ENCODE measurements at places on chromosomes 5 and 9.

DNA sequence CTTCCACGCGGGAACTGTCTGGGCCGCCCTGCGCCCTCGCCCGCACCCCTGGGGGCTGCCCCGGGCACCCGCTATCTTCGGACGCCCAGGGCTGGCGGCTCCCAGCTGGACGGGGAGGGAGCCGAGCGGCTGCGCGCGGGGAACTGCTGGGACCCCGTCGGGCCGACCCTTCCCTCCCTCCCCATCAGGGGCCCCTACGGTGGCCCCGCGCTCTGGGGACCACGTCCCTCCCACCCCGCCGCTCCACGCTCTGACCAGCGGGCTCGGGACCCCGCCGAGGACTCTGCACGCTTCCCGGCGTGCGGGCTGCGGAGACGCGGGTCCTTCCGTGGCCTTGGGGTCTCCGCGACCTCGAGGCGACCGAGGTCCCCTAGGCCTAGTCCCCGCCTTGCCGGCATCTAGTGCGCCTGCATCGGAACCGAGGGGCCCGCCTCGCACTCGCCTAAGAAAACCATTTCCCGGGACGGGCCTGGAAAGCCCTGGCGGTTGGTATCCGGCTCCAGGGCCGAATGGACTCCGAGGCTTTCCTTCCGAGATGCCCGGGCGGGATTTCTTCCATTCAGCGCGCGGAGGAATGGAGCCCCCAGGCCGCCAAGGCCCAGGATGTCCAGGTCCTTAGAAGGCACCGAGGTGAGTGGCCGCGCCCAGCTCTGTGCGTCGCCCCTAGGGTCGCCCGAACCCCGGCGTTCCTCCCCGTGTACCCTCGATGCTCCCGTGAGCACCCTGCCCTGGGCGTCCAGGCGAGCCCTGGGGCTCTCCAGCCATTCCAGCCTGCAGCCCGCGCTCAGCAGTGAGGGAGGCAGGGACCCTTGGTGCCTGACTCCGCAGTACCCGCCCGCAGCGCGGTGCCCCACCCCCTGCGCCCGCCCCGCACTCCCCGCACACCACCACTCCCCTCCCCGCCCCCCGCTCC is 705 bp upstream of the SLC6A3 start:
- peak; percentile 86 for DNase-seq

- no peak for DNase-seq
These were observed 901.7 kb downstream of the TLE1 start for GRCh38 chr9:80787636-80788035.

DNA sequence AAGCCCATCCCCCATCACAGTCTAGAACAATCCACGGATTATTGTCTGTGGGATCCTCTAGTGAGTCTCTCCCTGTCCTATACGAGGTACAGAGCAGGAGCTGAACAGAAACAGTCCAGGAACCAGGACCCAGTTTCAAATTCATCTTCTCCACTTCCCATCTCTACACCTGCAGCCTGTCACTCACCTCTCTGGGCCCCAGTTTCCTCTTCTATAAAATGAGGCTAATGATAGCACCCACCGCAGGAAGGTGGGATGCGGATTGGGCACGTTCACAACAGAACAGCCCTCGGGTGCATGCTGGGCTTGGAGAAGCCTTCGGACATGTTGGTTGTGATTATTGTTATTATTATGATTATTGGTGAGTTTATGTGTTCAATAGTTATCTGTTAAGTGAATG is 78.5 kb downstream of the ANKRD33B start:
- DNase-seq, result no peak

DNA sequence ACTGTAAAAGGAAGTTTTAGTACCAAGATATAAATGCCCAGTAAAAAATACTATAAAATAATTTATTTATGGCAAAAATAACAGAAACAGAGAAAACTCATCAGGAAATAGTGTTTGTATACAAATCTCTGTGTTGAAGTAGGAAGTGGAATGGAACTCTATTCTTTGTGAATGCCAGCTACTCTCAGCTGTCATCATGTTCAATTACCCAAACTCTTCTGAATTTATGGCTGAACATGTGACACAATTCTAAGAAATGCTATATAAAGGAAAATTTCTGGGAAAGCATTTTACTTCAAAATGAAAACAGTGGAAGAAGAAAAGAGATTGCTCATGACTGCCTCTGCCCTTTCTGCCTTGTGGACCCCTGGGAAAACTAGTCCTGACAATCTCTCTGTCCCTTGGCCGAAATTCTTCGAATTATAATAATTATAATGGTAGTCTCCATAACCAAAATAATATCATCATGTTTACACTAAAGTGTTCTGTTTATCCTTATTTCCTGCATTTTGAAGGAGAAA is 522.3 kb upstream of the ST8SIA4 start:
- DNase-seq, result no peak

DNA sequence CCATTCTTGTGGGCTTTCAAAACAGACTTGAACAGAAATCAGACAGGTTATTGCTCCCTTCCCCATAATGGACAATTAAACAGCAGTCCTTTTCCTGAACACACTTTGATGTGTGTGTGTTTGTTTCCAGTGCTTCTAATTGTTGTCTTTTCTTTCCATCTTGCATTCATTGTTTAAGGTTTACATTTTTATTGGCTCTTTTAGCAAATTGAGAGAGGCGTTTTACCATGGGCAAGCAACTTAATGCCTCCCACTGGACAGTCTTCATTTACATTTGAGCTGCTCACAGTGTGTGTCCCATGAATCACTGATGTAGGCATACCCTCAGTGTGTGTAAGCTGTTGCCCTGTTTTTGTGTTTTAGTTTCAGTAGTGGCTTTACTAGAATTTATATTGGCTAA is 25.0 kb downstream of the WDR36 start:
- DNase-seq, result no peak

- no peak for DNase-seq
These were observed 143.8 kb upstream of the PPP1R26 start for GRCh38 chr9:135335691-135336181.

GRCh38 chr9:125202846-125203618 is 2.7 kb downstream of the RABEPK start:
- no peak for DNase-seq

Measured in chondrocyte (in vitro differentiated cells).